Activated CD4-positive, alpha-beta T cell treated with anti-CD3 and anti-CD28 coated beads for 36 hours (primary cell): ENCODE measurements at places on chromosomes 12 and 14.

DNA sequence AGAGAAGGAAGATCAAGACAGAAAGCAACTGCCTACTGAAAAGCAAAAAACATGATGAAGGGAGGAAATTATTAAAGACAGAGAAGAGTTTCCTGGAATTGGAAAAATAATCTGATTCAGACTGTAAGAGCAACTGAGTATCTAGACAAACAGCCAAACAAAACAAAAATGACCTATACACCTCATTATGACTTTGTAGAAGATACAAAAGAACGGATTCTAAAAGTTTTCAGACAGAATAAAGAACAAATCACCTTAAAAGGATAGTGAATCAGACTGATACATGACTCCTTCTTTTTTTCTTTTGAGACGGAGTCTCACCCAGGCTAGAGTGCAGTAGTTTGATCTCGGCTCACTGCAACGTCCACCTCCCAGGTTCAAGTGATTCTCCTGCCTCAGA is 10.4 kb downstream of the OSBPL8 start:
- no peak for DNase-seq
- peaks cover 2% of the 10 kb centered on the region for H3K36me3 ChIP-seq
- H3K27me3 ChIP-seq: no peaks in the 10 kb centered on the region
- no peak overlapping the region for H3K27ac ChIP-seq
- no peak overlapping the region for H3K4me3 ChIP-seq

- H3K36me3 ChIP-seq: peaks cover 3% of the 10 kb centered on the region
- DNase-seq: no peak
- H3K4me1 ChIP-seq: peaks cover 26% of the 10 kb centered on the region
- H3K27me3 ChIP-seq: peaks cover 1% of the 10 kb centered on the region
Measured at GRCh38 chr12:106284358-106285105, 18.0 kb upstream of the TCP11L2 start.

DNA sequence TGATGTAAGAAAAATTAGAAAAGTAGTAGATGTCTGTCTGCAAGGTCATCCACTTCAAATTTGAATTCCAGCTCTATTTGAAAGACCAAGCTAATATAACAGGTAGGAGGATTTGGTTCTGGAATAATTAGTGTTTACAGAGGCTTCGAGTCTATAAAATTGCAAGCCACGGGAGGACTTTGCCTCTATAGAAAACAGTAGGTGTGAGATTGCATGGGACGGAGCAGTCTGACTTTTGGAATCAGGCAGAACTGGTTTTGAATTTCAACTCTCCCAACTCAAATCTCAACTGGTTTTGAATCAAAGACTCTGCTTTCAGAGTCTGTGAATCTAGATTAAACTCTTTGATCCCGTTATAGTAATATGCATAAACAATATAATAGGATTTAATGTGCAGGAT is 82.4 kb downstream of the PIK3C2G start:
- H3K4me1 ChIP-seq: no peaks in the 10 kb centered on the region
- DNase-seq: no peak
- no peak overlapping the region for H3K4me3 ChIP-seq
- no peaks in the 10 kb centered on the region for H3K27me3 ChIP-seq
- no peaks in the 10 kb centered on the region for H3K36me3 ChIP-seq

DNA sequence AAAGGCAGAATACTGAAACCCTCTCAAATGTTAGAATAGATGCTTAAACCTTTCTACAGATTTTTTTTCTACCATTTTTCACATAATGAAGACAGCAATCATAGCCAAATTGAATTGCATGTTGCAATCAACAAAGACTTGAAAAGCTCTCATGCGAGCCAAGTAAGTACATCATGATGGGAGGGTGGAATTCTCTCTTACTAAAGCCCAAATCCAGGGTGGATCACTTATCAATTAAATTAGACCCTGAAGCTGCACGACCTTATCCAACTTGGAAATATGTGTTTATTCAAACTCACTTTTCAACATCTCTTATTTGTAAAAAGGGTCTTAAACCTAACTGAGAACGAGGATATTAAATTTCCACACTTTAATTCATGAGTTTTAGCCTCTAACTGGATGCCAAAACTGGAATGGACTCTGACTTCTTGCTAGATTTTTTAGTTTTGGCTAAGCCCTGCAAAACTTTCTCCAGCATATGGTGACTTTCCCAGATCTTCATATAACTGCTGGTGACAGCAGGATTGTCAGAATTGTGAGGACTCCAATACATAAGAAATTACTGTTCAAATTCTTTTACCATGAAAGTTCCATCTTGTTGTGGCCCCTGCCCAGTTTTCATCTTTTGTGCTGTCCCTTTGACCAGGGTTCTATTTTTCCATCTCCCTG is 53.6 kb downstream of the HECTD4 start:
- H3K4me3 ChIP-seq: no peak overlapping the region
- no peaks in the 10 kb centered on the region for H3K27me3 ChIP-seq
- no peak overlapping the region for H3K27ac ChIP-seq
- no peaks in the 10 kb centered on the region for H3K4me1 ChIP-seq
- DNase-seq: no peak

DNA sequence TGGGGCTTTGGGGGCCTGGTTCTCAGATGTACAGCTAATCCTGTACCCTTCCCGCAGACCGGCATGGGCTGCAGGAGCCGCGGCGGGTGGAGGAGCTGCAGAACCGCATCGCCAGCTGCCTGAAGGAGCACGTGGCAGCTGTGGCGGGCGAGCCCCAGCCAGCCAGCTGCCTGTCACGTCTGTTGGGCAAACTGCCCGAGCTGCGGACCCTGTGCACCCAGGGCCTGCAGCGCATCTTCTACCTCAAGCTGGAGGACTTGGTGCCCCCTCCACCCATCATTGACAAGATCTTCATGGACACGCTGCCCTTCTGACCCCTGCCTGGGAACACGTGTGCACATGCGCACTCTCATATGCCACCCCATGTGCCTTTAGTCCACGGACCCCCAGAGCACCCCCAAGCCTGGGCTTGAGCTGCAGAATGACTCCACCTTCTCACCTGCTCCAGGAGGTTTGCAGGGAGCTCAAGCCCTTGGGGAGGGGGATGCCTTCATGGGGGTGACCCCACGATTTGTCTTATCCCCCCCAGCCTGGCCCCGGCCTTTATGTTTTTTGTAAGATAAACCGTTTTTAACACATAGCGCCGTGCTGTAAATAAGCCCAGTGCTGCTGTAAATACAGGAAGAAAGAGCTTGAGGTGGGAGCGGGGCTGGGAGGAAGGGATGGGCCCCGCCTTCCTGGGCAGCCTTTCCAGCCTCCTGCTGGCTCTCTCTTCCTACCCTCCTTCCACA is 7.6 kb downstream of the NR4A1 start:
- H3K36me3 ChIP-seq: peaks cover 26% of the 10 kb centered on the region
- H3K4me3 ChIP-seq: no peak overlapping the region
- H3K27me3 ChIP-seq: no peaks in the 10 kb centered on the region
- peaks cover 8% of the 10 kb centered on the region for H3K4me1 ChIP-seq
- DNase-seq: no peak
- no peak overlapping the region for H3K27ac ChIP-seq

DNA sequence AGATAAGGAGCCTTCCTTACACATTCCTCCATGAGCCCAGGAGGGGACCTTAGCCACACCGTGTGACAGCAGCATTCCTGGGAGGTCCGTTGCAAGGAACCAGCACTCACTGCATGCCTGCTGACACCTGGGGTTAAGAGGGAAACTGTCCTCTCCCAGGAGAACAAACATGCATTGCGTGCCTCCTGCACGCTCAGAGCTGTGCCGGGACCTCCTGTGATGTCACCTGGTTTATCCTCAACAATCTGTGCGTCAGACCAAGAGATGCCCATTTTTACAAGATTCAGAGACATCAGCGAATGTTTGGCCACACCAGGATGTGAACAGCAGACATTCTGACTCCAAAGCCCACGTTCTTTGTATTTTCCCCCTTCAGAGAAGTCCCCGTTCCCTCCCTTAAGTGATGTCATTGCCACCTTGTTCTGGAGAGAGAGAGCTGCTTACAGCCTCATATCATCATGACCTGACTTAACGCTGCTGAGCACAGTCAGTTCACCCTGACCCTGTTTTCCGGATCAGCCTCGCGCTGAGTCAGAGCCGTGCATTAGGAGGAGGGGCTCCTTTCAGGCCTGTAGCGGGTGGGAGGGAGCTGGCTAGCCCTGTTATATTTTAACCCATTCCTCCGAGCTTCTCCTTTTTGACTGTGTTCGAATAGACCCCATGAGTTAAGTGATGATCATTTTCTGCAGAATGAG is 36.2 kb downstream of the TMEM120B start:
- H3K4me1 ChIP-seq: peaks cover 10% of the 10 kb centered on the region
- DNase-seq: peak; percentile 69
- H3K36me3 ChIP-seq: peaks cover 13% of the 10 kb centered on the region
- peak overlapping the region; percentile 71 for H3K27ac ChIP-seq
- H3K27me3 ChIP-seq: no peaks in the 10 kb centered on the region

- H3K27me3 ChIP-seq: peaks cover 10% of the 10 kb centered on the region
- no peak overlapping the region for H3K27ac ChIP-seq
- H3K36me3 ChIP-seq: peaks cover 8% of the 10 kb centered on the region
- no peak for DNase-seq
- H3K4me1 ChIP-seq: no peaks in the 10 kb centered on the region
Measured at GRCh38 chr12:56864318-56864717, 69.9 kb downstream of the SDR9C7 start.

DNA sequence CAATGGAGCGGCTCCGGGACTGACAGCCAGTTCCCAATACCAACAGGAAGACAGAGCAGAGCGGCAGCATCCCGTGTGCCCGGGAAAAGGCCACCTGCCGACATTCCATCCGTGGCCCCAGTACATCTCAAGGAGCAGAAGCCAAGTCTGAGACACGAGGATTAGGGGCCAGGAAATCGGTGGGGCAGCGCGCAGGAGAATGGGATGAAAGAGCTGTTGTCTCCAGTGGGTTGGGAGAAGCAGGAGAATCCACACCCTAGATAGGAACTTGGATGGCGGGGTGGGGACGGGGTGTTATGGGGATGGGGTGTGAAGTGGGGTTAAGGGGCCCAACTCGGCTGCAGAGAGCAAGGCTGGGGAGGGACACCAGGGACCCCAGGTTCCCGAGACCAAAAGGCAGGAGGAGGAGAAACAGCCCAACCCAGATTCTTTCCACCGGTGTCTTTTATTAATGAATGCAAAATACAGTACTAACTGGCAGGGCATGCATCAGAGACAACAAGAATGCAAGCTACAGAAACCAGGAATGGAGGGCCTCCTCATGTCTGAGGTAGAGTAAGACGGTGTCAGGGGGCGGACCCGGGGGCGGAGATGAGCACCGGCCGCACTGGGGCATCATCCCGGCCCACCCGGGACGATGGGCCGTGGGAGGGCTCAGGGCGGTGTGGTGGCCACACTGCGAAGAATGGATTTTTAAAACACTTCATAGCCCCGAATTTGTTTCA is 50.3 kb downstream of the BEGAIN start:
- H3K4me1 ChIP-seq: peaks cover 4% of the 10 kb centered on the region
- H3K36me3 ChIP-seq: no peaks in the 10 kb centered on the region
- no peak for DNase-seq
- H3K4me3 ChIP-seq: no peak overlapping the region
- H3K27ac ChIP-seq: no peak overlapping the region
- no peaks in the 10 kb centered on the region for H3K27me3 ChIP-seq

GRCh38 chr12:24770821-24771220 is 178.1 kb downstream of the BCAT1 start:
- no peak overlapping the region for H3K27ac ChIP-seq
- no peaks in the 10 kb centered on the region for H3K36me3 ChIP-seq
- no peak overlapping the region for H3K4me3 ChIP-seq
- peaks cover 5% of the 10 kb centered on the region for H3K27me3 ChIP-seq

- H3K27me3 ChIP-seq: no peaks in the 10 kb centered on the region
- peaks cover 45% of the 10 kb centered on the region for H3K36me3 ChIP-seq
- no peak overlapping the region for H3K4me3 ChIP-seq
Measured at GRCh38 chr14:50452979-50453705, 56.5 kb upstream of the CDKL1 start.

DNA sequence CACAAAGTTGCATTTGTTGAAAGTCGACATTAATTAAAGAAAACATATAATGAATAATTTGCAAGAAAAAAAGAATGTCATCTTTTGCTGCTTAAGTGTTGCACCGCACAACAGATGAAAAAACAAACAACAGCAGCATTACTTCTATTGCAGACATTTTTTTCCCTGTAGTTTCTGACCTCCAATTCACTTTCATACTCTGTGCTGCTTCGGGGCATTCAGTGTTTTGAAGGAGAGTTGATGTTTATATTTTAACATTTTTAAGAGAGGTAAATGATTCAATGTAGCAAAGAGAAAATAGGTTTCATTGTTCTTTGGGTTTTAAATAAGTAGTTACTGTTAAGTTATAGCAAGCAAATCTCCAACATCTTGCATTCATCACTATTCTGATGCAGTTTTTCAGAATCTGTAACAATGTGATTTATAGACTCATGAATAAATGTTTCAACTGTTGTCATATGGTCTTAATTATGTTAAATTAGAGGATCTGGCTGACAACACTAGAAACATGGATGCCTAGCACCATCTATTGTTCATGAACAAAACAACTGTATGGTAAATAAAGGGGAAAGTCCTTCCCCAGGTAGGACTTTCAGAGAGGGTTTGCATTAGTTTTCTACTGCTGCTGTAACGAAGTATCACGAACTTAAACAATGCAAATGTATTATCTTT is 168.1 kb downstream of the BCAT1 start:
- H3K27me3 ChIP-seq: peaks cover 6% of the 10 kb centered on the region
- no peak for DNase-seq
- H3K27ac ChIP-seq: no peak overlapping the region
- H3K4me1 ChIP-seq: peaks cover 3% of the 10 kb centered on the region
